Airway epithelial cell (primary cell): ENCODE measurements at places on chromosomes 6 and 20. TPM values are rescaled to one million over a fixed set of nuclear protein-coding genes. Genes with fewer than 3 reads are reported as not detected.

The SMIM26 gene
- total RNA-seq = 81.5 and 146 TPM in 2 replicates

The SLC35D3 gene
- not detected in 2 replicates for total RNA-seq

The AHCY gene
- total RNA-seq = 255 and 273 TPM in 2 replicates

The SAMD5 gene
- 0.37 and 0.56 TPM in 2 replicates for total RNA-seq

The MEP1A gene
- total RNA-seq = 0.14 and 0.21 TPM in 2 replicates

The WFDC5 gene
- total RNA-seq = 0.56 and 1.2 TPM in 2 replicates

The RALGAPA2 gene
- 9.9 and 11.5 TPM in 2 replicates for total RNA-seq

The MAFB gene
- total RNA-seq = 4.8 and 6.5 TPM in 2 replicates
